ENCODE measurements at places on chromosomes 1 and 21.

- DNase-seq = peak; percentile 16
Measured at GRCh38 chr1:15684042-15684461, at the start of gene PLEKHM2. Gene PLEKHM2, plus strand, starts transcription at chr1:15684320. Its CDS starts 239 bp downstream, at chr1:15684559.

DNA sequence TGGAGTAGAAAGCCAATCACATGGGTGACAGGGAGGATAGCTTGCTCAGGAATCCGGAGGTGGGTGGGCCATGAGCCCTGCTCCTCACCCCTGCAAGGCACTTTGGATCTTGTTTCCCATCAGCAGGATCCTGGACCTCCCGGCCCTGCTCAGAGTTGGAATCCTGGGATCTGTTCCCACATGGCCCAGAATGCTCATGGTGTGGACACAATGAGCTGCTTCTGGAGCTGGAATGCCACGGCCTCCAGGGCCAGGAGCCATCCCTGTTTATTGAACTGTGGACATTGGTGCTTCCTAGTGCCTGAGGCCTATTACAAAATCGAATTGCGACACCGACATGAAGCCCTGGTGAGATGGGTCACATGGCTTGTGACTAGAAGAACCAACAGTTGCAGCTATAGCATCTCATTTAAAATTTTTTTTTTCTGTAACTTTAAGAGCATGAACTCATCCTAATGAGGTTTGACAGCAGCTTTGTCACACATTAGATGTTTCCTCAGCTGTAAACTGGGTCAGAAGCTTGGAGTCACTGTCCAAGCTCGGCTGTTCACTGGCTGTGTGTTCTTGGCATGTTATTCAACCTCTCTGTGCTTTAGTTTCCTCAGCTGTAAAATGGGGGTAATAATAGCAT, 40.4 kb upstream of the GOLT1A start:
- no peak for DNase-seq

DNA sequence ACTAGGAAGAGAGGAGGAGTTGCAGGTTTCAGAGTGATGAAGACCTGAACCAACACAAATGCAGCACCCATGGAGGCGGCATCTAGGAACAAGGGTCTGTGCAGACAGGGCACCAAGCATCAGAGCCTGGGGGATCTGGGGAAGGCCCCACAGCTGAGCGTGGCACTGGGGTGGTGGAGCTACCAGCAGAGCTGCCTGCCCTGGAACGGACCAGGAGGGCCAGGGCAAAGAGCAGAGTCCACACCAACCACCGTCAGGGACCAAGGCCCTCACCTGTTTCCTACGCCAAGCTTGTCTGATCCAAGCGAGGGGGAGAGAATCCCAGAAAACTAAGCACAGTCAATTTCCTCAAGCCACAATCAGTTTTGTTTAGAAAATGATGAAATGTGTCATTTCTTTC, 79.0 kb upstream of the SYT6 start:
- DNase-seq = no peak

DNA sequence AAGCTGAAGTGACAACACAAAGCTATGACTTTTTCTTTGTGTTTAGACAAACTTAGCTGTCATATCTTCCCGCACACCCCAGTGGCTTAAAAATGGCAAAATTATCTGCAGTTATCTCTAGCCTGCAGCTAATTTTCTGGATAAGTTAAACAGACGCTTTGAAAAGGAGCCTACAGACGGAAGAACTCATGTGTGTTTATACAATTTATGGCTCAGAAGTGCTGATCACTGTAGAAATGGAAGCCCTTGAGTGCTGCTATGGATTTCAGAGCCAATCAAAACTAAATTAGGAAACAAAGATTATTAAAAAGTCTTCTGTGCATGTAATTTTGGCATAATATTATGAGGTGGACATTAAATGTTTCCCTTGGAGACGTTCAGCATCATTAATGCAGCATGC, 11.6 kb downstream of the NTNG1 start:
- no peak for DNase-seq

- DNase-seq = peak; percentile 51
Measured at GRCh38 chr1:180962178-180962577, 49.5 kb downstream of the KIAA1614 start.

- DNase-seq = no peak
Measured at GRCh38 chr1:47940326-47940725, 56.9 kb downstream of the TRABD2B start.

- DNase-seq = no peak
Measured at GRCh38 chr1:11979028-11979850, 1.0 kb upstream of the MFN2 start.

- no peak for DNase-seq
Measured at GRCh38 chr1:8814865-8815264, 2.6 kb downstream of the RERE start.

DNA sequence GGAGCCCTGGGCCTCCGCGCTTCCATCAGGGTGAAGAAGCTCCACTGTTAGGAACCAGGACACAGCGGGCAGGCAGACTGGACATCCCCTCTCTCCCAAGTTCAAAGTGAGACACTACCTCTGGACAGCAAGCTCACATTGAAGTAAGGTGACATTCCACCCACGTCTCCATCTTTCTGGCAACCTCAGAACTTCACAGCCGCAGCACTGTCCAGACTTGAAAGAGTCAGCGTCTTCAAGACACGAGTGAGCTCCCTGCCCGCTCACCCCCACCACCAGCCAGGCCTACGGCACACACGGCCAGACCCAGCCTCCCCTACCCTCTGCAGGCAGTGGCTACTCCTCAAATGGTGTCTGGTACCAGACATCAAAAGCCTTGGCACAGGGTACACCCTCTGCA, 11.1 kb downstream of the WDR4 start:
- DNase-seq = no peak

- DNase-seq = no peak
Measured at GRCh38 chr1:206696812-206697585, 12.3 kb downstream of the MAPKAPK2 start.

- no peak for DNase-seq
Measured at GRCh38 chr1:219039017-219039681, 134.5 kb upstream of the LYPLAL1 start.

DNA sequence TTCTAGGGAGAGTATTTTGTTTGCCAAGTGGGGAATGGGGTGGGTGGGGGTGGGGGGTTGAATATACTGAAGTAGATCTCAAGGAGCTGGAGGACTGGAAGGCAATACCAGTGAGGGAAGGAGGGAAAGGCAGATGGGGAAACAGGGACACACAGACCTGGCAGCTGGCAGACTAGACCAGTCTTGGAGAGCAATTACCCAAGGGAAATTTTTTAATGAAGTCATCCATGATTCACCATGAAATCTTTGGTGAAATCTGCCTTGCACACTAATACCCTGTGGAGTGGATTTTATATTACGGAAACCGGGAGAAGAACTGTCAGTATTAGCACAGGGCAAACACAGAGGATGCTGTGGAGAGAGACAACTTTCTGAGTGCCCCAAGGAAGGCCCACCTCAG, 29.7 kb upstream of the MARK1 start:
- DNase-seq = peak; percentile 97

Measured in NCI-H2171 treated with DMSO at 0.1 percent for 48 hours (cell line).